Psoas muscle (tissue), 8 donors: ENCODE measurements at places on chromosomes 1 and 21. TPM values are rescaled to one million over a fixed set of nuclear protein-coding genes. Genes with fewer than 3 reads are reported as not detected.

HLX gene
- total RNA-seq: 9.2 TPM

ADORA3 gene
- 2.1 TPM for total RNA-seq

ZNF593OS gene
- total RNA-seq: 2.2 TPM

FALEC gene
- not detected for total RNA-seq

RIPPLY3 gene
- total RNA-seq: not detected

CLEC20A gene
- total RNA-seq: not detected

CLCA4 gene
- total RNA-seq: not detected

RBP7 gene
- total RNA-seq: 0.89 TPM

OR2T1 gene
- total RNA-seq: not detected

GUCA2B gene
- not detected for total RNA-seq

S100A7A gene
- not detected for total RNA-seq

HCN3 gene
- total RNA-seq: not detected

IL20 gene
- not detected for total RNA-seq

FNDC5 gene
- 72.8 TPM for total RNA-seq

PLOD1 gene
- 25.1 TPM for total RNA-seq

GBP4 gene
- total RNA-seq: 9.7 TPM

CASQ2 gene
- total RNA-seq: 56.4 TPM

MYOM3 gene
- total RNA-seq: 284 TPM

COP1 gene
- total RNA-seq: 27.3 TPM

PLPPR5 gene
- not detected for total RNA-seq

ZYG11A gene
- total RNA-seq: not detected

ANKRD65 gene
- 3.6 TPM for total RNA-seq

MECR gene
- 30.8 TPM for total RNA-seq

PAX7 gene
- 2.6 TPM for total RNA-seq

HCRTR1 gene
- total RNA-seq: 0.42 TPM

MAP10 gene
- 4.0 TPM for total RNA-seq

KLHDC9 gene
- 2.8 TPM for total RNA-seq

KCNJ9 gene
- total RNA-seq: not detected

DMBX1 gene
- total RNA-seq: not detected

SYDE2 gene
- total RNA-seq: 3.9 TPM

TRAPPC10 gene
- 22.2 TPM for total RNA-seq

ITLN2 gene
- not detected for total RNA-seq

NTMT2 gene
- total RNA-seq: not detected

OR2L3 gene
- not detected for total RNA-seq

LAMB3 gene
- 1.3 TPM for total RNA-seq

OPTC gene
- not detected for total RNA-seq

VANGL2 gene
- 0.94 TPM for total RNA-seq

ZNF697 gene
- 4.9 TPM for total RNA-seq

S100A9 gene
- total RNA-seq: 60.3 TPM

VHLL gene
- total RNA-seq: not detected

S100A11 gene
- 54.6 TPM for total RNA-seq

MCOLN2 gene
- total RNA-seq: not detected

FOXD3 gene
- total RNA-seq: 0.56 TPM

TFF2 gene
- not detected for total RNA-seq

RPTN gene
- total RNA-seq: not detected

CELA2B gene
- total RNA-seq: not detected

SAMD13 gene
- total RNA-seq: 0.86 TPM

SLC30A2 gene
- 3.6 TPM for total RNA-seq

FASLG gene
- not detected for total RNA-seq

NR1I3 gene
- total RNA-seq: not detected

FCRL3 gene
- 0.44 TPM for total RNA-seq

CYP4Z1 gene
- total RNA-seq: 1.3 TPM

ECM1 gene
- 4.6 TPM for total RNA-seq

SH3BGR gene
- total RNA-seq: 167 TPM

CYB561D1 gene
- total RNA-seq: 4.0 TPM

RNASEL gene
- 2.0 TPM for total RNA-seq

SMIM1 gene
- 2.1 TPM for total RNA-seq
